ENCODE measurements at places on chromosomes 2 and 18.

GRCh38 chr2:86764661-86765309 is 25.9 kb downstream of the CD8A start:
- DNase-seq: no peak

DNA sequence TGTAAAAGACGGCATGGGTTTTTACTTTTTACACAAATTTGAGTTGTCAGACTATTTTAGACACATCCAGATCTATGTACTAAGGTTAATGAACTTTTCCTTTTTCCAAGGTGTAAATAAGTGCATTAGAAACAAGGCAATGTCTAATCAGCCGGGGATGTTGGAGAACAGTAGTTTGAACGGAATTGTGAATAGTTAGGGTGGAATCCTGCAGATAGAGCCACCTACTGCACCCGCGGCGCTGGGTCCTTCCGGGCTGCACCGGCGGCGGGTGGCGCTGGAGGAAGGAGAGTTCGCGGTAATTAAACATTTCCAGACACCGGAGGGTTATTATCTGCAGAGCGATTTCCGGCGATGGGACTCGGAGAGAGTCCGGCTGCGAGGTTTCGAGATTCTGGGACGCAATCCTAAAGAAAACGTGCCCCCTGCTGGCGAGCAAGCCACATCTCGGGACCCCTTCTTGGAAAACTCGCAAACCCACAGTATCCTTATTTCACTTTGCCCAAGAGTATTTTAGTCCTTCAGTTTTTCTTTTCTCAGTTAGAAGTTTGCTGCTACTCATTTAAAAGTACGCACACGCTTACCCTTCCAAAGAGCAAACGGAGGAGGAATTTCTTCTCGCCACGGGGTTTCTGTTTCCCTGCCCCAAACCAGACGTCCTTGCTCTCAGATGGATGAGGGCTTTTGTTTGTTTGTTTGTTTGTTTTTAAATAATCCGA is 4.5 kb upstream of the OSR1 start:
- no peak for DNase-seq

GRCh38 chr18:13371689-13372418 is 153.3 kb downstream of the LDLRAD4 start:
- no peak for DNase-seq

GRCh38 chr18:24346254-24346653 is 51.4 kb downstream of the OSBPL1A start:
- no peak for DNase-seq

GRCh38 chr2:47656715-47657600 is 126.0 kb upstream of the MSH6 start:
- no peak for DNase-seq

DNA sequence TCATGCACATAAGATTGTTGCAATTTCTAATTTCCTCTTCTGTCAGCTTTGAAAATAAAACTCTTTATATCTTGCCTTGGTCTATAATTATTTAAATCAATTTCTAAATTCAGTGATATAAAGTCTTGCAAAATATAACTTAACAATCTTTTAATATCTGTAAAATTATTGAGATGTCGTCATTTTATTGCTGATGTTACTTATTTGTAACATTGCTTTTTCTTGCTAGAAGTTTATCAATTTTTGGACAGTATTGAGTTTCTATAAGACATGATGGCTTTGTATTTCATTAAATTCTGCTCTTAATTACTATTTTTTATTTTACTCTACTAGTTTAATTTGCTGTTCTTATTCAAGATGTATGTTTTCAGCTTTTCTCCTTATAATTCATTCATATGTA is 1036.5 kb downstream of the TMEM182 start:
- DNase-seq: no peak

DNA sequence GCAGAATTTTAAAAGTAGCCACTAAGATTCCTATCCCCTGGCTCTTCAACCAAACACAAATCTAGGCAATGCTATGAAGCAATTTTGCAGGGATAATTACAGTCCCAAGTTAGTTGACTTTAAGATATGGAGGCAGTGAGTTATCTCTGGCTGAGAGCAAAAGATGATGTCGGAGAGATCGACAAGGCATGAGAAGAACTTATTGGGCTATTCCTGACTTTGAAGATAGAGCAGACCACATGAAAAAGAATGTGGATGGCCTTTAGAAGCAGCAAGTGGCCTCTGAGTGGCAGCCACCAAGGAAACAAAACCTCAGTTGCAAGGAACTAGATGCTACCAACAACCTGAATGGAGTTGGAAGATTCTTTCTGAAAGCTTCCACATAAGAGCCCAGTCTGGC is 58.2 kb upstream of the PPM1B start:
- DNase-seq: no peak

- DNase-seq: no peak
Observed at GRCh38 chr2:166449439-166449838, 44.6 kb downstream of the SCN7A start.

GRCh38 chr2:207629553-207629952 is 4.4 kb upstream of the METTL21A start:
- no peak for DNase-seq

DNA sequence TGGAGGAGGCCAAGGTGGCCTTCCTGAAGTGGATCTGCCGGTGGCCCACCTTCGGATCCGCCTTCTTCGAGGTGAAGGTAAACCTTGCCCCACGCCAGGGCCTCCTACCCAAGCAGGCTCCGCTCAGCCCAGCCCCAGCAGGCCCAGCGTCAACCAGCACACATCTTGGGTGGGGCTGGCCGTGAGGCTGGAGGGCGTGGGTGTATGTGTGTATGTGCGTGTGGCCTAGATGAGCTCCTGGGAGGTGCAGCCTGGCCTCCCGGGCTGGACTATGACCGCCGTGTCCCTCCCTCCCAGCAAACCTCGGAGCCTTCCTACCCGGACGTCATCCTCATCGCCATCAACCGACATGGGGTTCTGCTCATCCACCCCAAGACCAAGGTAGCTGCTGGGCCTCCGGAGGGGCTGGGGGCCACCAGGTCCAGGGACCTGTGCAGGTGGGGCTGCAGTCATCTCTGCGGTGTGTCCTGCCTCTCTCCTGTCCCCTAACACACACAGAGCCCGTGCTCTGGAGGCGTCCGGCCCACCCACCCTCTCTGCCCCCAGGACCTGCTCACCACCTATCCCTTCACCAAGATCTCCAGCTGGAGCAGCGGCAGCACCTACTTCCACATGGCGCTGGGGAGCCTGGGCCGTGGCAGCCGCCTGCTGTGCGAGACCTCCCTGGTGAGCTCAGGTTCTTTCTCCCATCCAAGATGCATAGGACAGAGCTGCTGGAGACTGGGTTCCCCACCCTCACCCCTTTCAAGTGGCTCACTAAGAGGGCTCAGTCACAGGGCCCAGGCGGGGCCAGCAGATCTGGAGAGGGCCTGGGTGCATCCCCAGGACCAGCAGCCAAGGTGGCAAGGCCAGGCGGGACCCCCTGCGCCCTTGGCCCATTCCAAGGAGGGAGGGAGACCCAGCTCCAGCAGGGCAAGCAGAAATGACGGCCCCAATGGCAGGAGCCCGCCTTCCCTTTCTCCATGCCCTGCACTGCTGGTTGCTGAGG is 9.4 kb upstream of the GPR17 start:
- no peak for DNase-seq

DNA sequence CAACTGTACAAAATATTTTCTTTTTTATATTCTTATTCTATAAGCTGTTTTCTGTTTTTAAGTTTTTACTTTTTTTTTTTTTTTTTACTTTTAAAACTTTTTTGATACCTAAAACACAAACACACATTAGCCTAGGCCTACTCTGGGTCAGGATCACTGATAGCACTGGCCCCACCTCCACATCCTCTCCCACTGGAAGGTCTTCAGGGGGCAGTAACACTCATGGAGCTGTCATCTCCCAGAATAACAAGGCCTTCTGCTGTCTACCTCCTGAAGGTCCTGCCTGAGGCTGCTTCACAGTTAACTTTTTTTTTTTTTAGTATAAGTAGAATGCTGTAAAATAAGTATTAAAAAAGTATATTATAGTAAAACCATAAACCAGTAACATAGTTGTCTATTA is 415.1 kb downstream of the PTPRM start:
- no peak for DNase-seq

GRCh38 chr18:28045880-28046279 is 131.1 kb downstream of the CDH2 start:
- no peak for DNase-seq

DNA sequence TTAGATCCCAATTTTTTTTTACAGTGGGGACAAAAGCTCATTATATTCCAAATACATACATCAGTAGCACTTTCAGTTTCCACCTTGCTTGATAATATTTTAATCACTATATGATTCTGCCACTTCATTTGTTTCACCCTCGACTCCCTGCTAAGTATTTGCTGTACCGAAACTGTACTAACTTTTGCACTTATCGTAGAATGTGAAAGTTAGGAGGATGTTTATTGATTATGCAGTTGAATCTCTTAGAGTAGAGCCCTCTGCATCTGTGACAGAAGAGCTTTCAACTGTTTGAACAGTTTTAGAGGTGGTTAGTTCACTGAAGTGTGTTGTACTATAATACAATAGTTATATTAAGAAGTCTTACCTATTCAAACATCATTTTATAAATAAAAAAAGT is 20.8 kb downstream of the NCOA1 start:
- no peak for DNase-seq

DNA sequence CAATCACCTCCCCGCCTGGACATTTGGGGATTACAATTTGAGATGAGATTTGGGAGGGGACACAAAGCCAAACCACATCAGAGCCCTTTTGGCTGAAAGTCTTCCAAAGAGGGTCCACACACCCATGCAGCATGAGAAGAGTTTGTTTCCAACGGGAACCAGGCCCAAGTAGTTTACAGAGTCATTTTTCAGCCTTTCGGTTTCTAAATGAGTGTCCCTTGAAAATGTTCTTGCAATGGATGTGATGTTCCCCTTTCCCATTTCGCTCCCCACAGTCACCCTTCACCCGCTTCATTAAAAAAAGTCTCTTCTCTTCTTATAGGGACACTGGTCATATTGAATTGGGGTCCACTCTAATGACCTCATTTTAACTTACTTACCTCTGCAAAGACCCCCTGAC is 157.4 kb downstream of the ARL4C start:
- no peak for DNase-seq

GRCh38 chr2:11466307-11467128 is 557 bp upstream of the E2F6 start:
- DNase-seq: no peak

- DNase-seq: no peak
Observed at GRCh38 chr2:159989249-159989648, 73.2 kb downstream of the PLA2R1 start.

GRCh38 chr2:162252153-162252552 is 8.9 kb upstream of the FAP start:
- DNase-seq: no peak

GRCh38 chr2:136375017-136375901 is 257.3 kb upstream of the CXCR4 start:
- no peak for DNase-seq

- DNase-seq: no peak
Observed at GRCh38 chr2:71861186-71862160, 286.2 kb downstream of the CYP26B1 start.

DNA sequence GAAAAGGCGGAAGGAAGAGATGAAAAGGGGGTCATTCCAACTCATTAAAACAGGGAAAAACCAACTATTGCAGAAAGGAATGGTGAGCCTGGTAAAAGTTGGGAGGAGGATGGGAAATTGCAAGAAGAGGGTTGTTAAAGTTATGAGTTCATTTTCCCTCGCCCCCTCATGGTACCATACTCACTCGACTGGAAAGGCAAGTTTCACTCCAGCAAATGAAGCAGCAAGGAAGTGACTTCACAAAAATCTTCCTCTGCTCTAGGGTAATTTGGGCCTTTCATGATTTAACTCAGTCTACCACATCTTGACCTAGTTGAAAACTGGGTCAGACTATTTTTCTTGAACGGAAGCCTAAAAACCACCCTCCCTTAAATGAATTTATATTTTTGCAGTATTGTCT is 22.8 kb upstream of the DAW1 start:
- no peak for DNase-seq

GRCh38 chr18:28823506-28824182 is 646.7 kb upstream of the CDH2 start:
- DNase-seq: no peak

GRCh38 chr18:24795129-24795528 is 334.7 kb downstream of the HRH4 start:
- no peak for DNase-seq

DNA sequence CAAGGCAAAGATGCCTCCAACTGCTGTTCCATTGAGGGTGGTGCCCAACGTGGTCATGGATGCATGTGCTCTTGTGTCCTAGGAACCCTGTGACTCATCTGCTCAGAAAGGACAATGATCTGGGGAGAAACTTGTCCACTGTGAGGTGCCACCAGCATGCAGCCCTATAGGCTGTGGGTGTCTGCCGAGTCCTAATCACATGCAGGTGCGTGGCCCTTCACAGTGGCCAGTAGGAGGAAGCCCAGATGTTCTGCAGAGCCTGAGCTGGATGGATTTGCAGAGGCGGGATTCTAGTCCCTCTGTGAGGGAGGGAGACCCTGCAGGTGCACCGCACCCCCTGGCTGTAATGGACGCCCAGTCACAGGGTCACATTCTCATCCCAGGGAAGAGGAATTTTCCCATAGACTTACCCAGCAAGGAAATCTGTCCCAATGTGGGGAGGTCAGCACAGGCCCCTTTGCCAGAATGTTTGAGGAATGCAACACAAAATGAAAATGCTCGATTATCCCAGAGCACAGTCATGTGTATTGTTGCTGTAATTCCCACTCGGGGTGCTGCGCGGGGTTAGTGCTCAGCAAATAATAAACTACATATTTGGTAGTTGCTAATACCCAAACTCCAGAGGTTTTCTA is 13.9 kb downstream of the GDF7 start:
- no peak for DNase-seq

- no peak for DNase-seq
Observed at GRCh38 chr2:182043861-182044260, 58.2 kb downstream of the PPP1R1C start.

GRCh38 chr2:107569496-107569895 is 257.2 kb upstream of the RGPD4 start:
- DNase-seq: no peak

GRCh38 chr2:42284019-42284418 is 77.0 kb downstream of the COX7A2L start:
- DNase-seq: no peak

DNA sequence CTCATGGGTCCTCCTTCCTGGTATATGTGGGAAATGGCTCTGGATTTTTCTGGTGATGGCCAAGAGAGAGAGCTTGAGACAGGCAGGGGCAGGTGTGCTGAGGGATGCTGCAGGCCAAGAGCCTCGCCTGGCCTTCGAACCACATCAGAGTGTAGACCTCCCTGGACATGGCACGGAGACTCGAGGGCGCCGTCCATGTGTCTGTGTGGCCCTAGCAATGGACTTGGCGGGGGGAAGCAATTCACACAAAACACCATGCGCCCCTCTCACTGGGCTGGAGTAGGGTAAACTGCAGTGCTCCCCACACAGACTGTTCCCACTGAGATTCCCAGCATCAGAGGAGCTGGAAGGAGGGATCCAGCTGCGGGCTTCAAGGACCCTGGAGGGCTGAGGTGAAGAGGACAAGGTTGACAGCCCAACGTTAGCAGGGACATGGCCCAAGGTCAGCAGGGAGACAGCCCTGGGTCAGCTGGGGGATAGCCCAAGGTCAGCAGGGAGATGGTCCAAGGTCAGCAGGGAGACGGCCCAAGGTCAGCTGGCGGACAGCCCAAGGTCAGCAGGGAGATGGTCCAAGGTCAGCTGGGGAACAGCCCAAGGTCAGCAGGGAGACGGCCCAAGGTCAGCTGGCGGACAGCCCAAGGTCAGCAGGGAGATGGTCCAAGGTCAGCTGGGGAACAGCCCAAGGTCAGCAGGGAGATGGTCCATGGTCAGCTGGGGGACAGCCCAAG is 75.4 kb upstream of the HDAC4 start:
- DNase-seq: no peak

All from cortex of kidney (tissue), 1 donor.